MCF 10A (cell line): ENCODE measurements at places on chromosomes 16 and 17. TPM values are rescaled to one million over a fixed set of nuclear protein-coding genes. Genes with fewer than 3 reads are reported as not detected.

Gene OTOP3
- total RNA-seq: not detected in 2 replicates

Gene RGS11
- total RNA-seq: 1.7 and 3.6 TPM in 2 replicates

Gene KRTAP9-2
- total RNA-seq: not detected in 2 replicates

Gene GAS7
- 0.22 TPM in 1 of 2 replicates, not detected in the other for total RNA-seq

Gene GP1BA
- not detected in 2 replicates for total RNA-seq

Gene AHSP
- not detected in 2 replicates for total RNA-seq

Gene RBBP6
- total RNA-seq: 50.1 and 57.3 TPM in 2 replicates

Gene LRRC37A
- 1.7 and 1.8 TPM in 2 replicates for total RNA-seq

Gene DHRS7C
- total RNA-seq: not detected in 2 replicates

Gene PRR14
- 39.4 and 41.4 TPM in 2 replicates for total RNA-seq

Gene TEKT1
- total RNA-seq: 0.27 TPM in 1 of 2 replicates, not detected in the other

Gene CD300H
- total RNA-seq: not detected in 2 replicates

Gene NECAB2
- total RNA-seq: 2.3 and 3.6 TPM in 2 replicates

Gene TAC4
- total RNA-seq: not detected in 2 replicates

Gene CARD14
- total RNA-seq: 0.20 TPM in 1 of 2 replicates, not detected in the other

Gene NPW
- total RNA-seq: 4.9 and 7.7 TPM in 2 replicates

Gene CHTF18
- total RNA-seq: 22.7 and 30.9 TPM in 2 replicates

Gene GLIS2
- 14.7 and 15.8 TPM in 2 replicates for total RNA-seq
